ENCODE measurements at places on chromosomes 11 and 22.

- no peak for DNase-seq
Measured at GRCh38 chr11:69461272-69461962, 20.0 kb upstream of the LINC01488 start.

- DNase-seq: no peak
Measured at GRCh38 chr11:91837411-91838330, 386.9 kb upstream of the FAT3 start.

DNA sequence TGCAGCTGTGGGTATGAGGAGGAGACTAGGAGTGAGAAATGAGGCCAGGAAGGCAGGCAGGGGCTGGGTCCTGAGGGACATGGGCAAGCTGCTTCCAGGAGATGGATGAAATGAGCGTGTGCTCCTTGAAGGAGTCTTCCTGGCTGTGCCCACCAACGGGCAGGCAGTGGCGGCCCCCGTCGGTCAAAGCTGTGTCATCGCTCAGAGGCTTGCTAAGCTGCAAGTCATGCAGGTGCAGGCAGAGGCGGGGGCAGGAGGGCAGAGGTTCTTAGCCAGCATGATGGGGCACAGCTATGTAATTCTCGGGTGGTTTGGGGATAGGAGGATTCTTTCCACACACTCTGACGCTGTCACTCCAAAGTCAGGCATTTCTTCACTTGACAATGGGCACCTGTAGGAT, 12.5 kb upstream of the PEX26 start:
- DNase-seq: no peak

DNA sequence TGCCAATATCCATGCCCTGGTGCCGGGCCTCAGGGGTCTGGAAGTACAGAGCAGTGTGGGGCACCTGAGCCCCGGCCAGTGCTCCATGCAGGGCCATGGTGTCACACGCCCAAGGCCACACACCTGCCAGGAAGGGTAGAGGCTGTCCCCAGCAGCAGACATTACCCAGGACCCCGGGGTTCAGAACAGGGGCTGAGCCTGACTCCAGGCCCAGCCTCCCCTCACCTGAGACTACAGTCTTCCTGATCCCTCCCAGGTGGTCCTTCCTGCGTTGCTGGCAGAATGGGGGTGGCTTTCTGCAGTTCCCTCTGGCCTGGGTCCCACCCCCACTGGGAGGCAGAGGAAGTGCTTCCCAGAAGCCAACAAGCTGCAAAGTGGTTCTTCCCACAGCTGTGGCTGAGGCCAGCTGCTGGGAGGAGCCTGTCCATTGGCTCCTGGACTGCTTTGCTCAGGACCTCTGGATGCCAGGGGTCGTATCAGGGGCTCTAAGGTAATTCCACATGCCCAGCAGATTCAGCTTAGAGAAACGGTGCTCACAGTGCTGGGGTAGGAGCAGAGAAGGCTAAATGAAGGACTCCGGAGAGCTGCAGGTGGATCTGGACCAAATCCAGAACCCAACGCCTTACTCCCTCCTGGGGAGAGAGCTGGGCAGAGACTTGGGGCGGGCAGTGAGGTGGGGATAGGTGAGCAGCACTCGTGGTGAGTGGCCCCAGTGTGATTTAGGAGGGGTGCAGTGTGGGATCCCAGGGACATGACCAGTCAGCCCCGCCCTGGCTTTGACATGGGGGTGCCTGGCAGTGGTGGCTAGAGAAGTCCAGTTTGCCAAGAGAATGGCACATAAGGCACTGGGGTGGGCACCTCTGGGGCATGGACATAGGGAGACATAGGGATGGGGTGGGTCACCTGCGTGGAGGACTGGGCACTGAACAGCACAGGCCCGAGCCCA, 12.6 kb downstream of the TCIRG1 start:
- DNase-seq: no peak

- no peak for DNase-seq
Measured at GRCh38 chr11:74272276-74272675, 39.2 kb downstream of the P4HA3 start.

GRCh38 chr11:8707541-8708191, 25.1 kb downstream of the RPL27A start:
- no peak for DNase-seq

DNA sequence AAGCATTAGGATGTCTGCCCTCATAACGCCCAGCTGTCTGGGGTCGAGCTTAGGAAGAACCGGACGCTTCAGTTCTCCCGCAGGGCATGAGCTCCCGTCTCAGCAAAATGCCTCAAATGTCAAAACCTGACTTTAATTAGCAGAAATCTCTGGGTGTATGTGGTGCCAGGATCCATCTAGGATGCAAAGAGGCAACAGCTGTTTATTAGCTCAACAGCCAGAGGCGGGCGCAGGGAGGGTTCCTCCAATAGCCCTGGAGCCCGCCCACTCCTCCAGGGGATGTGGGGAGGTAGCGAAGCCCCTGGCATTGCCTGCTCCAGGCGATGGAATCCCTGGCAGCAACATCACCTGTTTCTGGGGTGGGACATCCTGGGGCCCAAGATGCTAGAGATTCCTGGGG, 39.4 kb upstream of the RTL6 start:
- no peak for DNase-seq

GRCh38 chr22:41521126-41521525, 23.1 kb downstream of the POLR3H start:
- no peak for DNase-seq

- no peak for DNase-seq
Measured at GRCh38 chr11:102197670-102198139, 87.5 kb downstream of the YAP1 start.

DNA sequence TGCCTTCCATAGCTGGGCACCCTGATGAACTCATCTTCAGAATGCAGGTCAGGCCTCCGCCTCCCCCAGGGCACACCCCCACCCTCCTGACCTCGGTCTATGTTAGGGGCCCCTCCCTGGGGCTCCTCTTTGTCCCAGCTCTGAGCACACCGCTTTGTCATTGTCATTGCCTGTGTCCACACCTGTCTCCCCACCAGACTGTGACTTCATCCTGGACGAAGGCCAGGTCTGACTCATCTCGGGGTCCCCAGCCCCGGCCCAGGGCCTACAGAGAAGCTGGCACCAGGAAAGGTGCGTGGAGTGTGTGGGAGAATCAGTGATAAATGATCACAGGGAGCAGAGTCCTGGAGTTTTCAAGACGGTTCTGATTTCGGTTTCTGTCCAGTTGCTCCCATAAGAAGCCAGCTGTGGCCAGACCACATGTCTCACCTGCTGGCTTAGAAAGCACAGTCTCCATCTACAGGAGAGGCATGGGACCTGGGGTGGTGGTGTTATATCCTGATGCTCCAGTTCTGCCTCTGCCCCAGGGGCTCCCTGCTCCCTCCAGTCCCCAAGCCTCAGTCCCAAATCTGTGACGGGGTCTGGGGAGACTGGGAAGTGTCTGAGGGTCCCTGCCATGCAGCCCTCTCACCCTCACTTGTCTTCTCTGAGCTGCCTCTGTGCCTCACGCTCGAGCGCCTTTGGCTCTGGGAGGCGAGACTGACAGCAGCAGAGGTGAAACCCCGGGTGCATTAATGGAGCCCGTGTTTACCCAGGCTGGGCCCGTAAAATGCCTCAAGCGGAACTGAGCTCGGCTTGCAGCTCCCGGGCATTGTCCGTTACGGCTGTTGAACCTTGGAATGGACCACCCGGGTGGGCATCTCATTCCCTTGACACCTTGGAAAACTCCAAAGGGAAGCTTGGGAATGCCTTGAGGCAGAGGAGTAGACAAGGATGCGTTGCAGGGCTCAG, 85.5 kb upstream of the WNT11 start:
- no peak for DNase-seq

DNA sequence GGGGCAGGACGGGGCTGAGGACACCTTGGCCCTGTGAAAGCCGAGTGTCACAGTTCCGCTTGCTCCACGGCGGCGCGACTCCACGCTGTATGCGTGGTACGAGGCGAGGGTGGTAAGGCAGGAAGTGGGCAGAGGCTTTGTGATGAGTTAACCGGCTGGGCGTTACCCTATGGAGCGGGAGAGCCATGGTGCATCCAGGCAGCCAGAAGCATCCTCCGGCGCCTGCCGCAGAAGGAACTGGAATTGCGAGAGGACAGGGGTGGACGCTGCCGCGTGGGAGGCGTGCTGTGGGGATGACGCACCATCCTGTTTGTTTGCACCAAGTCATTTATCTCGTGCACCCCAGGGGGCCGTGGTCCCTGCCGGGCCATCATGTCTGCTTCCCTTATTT, 643.9 kb downstream of the BRD1 start:
- no peak for DNase-seq

DNA sequence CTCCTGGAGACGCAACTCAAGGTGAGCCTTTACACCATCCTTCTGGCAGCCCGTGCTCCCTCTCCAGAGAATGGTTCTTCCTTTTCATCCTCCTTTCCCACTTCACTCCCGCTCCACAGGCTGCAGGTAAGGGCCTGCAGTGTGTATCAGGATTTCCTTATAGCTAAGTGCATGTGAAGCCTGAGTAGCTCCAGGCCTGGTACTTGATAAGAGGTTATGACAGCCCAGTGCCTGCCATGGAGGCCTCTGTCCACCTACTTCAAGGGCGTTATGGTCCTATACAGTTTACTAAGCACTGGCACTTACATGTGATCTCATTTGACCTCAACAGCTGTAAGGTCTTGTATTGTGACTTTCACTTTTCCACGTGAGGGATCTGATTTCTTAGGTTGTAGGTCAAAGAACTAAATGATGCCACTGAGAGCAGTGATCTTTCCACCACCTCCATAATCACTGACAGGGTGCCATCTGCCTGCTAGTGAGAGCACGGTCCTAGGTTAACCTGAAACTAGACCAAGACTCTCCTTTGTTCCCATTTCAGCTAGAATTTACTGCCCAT, 18.1 kb downstream of the SSH3 start:
- no peak for DNase-seq

DNA sequence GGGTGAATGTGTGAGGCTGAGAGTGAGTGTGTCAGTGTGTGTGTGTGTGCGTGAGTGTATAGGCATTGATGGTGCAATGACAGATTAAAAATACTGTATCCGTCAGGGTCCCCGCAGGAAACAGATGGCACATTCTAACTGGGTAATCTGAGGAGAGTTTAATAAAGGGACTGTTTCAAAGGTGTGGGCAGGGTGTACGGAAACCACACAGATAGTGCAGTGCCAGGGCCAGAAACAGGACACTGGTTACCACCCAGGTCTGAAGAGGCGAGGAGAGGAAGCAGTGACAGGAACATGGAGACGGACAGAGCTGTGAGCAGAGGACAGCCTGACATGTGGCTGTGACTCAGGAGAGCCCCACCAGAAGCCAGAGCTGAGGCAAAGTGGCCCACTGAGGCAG, 16.5 kb downstream of the P2RX3 start:
- no peak for DNase-seq

DNA sequence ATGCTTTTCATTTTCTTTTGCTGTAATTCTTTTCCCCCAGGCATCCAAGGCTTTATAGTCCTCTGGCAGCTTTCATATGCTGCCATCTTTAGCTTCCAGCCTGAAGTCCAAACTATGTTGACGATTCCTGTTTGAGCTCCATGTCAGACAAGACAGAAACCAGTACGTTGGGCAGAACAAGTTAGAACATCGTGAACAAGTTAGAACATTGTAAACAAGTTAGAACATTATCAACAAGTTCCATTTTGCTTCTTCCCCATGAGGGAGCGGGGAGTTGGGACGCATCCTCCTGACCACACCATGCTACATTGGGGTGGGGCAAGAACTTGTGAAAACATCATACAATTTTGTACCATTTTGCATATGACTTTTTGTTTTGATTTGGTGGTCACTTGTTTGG, 23.9 kb downstream of the GLB1L2 start:
- DNase-seq: no peak

GRCh38 chr22:25763239-25763777, 21.3 kb downstream of the MYO18B start:
- no peak for DNase-seq

DNA sequence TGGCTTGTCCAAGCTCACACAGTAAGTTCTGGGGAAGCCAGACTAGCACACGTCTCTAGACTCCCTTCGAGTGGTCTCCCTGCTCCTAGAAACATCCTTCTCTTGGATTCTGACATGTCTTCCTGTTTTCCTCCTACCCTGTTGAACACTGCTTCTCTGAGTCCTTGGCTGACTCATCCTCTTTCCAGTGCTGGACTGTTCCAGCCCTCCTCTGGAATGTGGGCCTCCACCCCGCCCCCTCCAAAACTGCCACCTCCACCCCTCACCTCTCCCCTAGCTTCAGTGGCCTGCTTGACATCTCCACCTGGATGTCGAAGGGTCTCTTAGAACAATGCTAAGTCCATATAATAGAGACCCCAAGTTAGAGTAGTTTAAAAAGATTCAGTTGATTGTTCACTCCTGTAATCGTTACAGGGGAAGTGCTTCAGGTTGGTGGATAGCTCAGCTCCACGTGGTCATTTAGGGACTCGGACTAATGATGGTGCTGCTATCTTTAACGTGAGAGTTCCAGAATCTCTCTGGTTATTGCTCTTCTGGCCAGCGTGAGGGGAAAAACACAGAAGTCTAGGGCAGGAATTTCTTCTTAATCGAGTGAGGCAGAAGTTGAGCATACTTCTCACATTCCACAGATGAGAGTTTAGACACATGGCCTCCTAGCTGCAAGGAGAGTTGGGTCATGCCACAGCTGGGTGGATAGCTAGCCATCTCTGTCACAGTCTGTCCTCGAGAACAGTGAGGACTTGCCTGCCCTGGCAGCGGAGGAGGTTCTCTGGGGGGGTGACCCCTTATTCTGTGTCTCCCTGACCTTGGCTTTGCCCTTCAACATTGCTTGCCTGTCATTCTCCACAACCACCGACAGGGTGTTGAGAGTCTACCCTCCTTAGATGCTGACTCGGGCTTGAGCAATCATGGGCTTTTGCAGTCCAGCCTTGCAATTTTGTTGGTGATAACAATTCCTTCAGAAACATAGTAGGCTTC, 4.7 kb upstream of the C11orf96 start:
- DNase-seq: no peak

DNA sequence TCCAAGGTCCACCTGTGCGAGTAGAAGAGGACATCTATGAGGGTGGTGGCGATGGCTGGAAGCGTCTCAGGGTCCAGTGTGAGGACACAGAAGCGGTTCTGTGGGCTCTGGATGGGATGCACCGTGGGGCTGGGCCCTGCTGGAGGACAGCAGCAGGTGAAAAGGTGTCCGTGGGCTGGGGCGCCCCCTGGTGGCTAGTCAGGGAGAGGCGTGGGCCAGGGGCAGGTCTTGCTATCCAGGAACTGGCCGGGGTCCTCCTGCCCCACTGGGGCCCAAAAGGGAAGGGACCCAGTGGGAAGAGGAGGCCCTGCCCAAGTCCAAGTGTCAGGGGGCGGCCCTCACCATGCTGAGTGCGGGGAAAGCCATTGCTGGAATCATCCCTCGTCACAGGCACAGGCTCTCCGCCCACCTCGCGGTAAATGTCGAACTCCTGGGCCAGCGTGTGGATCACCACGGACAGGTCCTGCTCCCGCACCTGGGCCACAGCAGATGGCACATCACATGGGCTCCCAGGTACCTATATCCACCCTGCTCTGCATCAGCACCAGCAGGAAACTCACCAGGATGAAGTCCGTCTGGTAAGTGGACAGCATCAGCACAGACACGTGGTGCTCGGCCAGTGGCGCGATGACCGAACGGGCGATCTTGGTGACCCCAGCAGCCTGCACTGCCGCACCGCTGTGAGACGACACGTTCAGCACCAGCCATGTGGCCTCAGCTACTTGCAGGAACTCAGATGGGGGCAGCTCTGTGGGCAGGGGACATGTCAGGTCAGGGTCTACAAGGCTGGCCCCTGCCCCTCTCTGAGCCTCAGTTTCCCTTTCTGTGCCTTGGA, 2.3 kb downstream of the CASTOR1 start:
- DNase-seq: peak; percentile 87

Measured in stimulated activated naive CD8-positive, alpha-beta T cell treated with anti-CD3 and anti-CD28 coated beads, Interleukin-15, amount 100 ng/mL, for 72 hours (primary cell).